Activated naive CD4-positive, alpha-beta T cell (primary cell): ENCODE measurements at places on chromosomes 11 and 22.

GRCh38 chr11:64859542-64860414 lies 15.3 kb upstream of the CDC42BPG start:
- DNase-seq: peak; percentile 26

GRCh38 chr11:16745950-16746605 lies 7.6 kb downstream of the C11orf58 start:
- no peak for DNase-seq

DNA sequence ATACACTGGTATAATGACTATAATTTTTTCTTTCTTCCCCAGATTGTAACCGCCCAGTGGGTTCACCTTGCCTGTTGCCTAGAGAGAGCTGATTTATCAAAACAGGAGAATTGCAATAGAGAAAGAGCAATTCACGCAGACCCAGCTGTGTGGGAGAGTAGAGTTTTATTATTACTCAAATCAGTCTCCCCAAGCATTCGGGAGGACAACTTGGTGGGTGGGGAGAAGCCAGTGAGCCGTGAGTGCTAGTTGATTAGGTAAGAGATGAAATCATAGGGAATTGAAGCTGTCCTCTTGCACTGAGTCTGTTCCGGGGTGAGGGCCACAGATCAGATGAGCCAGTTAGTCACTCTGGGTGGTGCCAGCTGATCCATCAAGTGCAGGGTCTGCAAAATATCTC lies 73.2 kb downstream of the SLC35F2 start:
- DNase-seq: no peak

DNA sequence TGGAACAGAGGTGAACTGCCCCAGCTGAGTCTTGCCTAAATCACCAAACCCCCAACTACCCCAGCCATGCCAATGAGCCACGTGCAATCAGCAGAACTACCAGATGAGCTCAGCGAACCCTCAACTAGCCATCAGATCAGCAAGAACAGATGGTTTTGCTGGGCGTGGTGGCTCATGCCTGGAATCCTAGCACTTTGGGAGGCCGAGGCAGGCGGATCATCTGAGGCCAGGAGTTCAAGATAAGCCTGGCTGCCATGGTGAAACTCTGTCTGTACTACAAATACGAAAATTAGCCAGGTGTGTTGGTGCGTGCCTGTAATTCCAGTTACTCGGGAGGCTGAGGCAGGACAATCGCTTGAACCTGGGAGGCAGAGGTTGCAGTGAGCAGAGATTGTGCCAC lies 374.3 kb downstream of the NXPE2 start:
- DNase-seq: no peak

- DNase-seq: no peak
Observed at GRCh38 chr11:11882539-11882938, 40.8 kb downstream of the USP47 start.

- no peak for DNase-seq
Observed at GRCh38 chr11:133577403-133577802, 45.1 kb upstream of the OPCML start.

GRCh38 chr22:23621082-23621780 lies 10.9 kb downstream of the DRICH1 start:
- DNase-seq: no peak
